ENCODE measurements at places on chromosomes 1 and 21.

DNA sequence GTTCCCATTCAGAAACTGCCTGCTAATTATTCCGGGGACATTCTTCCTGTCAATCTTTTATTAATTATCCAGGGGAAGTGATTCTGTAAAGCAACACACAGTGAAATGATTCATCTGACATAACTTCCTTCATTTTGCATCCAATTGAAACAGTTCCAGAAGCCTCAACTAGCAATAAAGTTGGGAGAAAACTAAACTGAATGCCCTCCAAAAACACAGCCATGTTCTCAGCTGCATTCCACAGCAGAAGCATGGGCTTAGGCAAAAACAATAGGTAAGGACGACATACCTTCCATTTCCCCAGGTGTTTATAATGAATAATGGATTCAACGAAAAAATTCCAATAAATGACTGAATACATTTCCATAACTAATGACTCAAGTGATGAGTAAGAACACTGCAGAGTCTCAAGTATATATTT, 36.9 kb upstream of the TARBP1 start:
- DNase-seq, result no peak

GRCh38 chr1:4175566-4176405, 275.7 kb upstream of the C1orf174 start:
- no peak for DNase-seq

GRCh38 chr1:7042322-7043190, 257.3 kb downstream of the CAMTA1 start:
- DNase-seq, result no peak

- DNase-seq, result no peak
Measured at GRCh38 chr1:101316256-101316655, 79.4 kb downstream of the S1PR1 start.

DNA sequence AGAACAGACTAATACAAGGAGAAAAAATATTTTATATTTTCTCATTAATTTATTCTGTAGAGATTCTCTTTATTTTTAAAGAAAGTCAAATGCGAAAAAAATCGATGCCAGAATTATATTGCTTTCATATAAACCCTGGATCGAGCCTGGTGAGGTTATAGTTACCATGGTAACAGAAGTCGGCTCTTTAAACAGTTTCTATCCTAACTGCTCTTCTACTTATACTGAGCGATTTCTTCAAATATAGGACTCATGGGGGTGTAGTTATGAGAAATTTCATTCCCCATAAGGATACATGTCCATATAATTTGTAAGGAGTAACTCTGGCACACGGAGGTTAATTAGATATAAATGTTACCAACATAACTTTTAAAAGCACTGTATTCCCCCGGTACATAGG, 973.5 kb upstream of the NCAM2 start:
- DNase-seq, result no peak

DNA sequence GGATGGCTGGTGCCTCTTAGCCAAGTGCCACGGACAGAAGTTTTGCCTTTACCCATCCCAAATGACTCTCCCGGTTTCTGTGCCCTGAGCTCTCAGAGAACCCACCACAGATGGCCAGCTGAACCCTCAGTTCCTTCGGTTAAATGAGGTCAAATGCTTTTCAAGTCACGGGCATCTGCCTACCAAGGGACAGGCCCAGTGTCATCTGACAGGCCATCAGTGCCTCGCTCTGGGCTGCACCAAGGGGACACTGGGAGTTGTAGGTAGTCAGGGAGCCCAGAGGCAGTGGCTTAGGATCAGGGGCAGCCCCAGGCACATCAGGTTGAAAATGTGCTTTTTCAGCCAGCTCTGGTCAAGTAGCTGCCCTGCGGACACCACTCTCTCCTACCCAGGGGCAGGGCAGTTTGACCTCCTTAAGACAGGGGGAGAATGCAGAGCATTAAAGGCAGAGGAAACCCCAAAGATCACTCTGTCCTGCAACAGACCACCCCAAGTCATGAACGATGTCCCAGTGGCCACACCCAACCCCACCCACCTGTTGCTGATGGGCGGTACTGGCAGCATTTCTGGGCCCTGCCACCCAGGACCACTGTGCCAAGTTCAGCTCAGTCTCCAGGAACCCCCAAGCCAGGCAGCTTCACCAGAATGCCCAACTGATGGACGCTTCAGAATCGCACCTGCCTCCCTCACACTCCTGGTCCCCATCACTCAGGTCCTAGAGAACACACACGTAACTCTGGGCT, 60.7 kb downstream of the CASZ1 start:
- DNase-seq, result no peak

- DNase-seq, result no peak
Measured at GRCh38 chr1:175405766-175406165, 213.2 kb upstream of the KIAA0040 start.
